NCI-H1694 treated with DMSO at 0.1 percent for 48 hours (cell line): ENCODE measurements at places on chromosomes 2 and 18.

DNA sequence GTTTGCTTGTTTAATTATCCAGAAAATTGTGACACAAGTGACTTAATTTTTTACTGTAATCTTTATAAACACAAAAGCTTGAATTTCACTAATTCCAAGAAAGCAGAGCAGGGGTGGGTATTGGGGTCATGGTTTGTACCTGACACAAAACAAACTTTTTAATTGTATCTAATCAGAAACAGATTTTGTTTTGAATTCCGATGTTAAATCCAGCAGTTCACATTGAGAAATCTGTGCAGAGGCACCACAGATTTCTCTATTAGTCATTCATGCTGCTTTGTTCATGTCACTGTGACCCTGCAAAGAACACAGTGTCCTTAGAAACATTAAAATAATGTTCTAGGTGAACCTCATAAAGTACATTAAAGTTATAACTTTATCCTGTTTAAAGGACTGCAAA, 443.4 kb downstream of the NYAP2 start:
- DNase-seq: no peak

GRCh38 chr2:158319269-158319668, 137.3 kb downstream of the CCDC148 start:
- no peak for DNase-seq

- no peak for DNase-seq
Measured at GRCh38 chr2:167310442-167310841, 422.2 kb downstream of the XIRP2 start.

- no peak for DNase-seq
Measured at GRCh38 chr18:67771271-67771670, 254.8 kb upstream of the DSEL start.

DNA sequence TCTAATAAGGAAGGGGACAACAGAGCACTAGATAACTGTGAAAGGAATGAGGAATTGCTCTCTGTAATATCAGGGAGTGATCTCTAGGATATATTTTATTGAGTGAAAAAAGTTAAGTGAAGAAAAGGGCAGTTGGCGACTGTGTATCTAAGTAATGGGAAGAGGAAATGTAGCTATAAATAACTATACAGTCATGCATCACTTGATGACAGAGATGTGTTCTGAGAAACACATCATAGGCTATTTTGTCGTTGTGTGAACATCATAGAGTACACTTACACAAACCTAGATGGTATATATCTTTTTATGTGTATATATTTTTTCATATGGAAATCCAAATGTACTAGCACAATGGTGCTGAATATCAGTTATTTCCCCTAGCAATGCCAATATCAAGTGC, 329.3 kb downstream of the TXNL1 start:
- no peak for DNase-seq

DNA sequence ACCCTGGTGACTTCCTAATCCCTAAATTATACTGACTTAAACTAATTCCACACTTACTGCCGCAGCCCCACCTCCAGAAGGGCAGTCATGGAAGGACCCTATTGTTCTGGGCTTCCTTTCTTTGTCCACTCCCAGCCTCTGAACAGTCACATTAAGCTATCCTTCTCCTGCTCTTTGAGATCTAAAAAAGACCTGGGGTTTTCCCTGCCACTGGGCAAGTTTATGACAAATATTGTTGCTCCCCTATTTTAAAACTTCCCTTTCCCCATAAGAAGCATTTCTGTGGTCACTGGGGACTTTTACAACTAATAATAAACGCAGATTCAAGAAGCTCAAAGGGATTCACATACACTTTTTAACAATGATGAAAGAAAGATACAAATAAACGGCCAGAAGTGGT, 47.2 kb upstream of the XPO1 start:
- no peak for DNase-seq

DNA sequence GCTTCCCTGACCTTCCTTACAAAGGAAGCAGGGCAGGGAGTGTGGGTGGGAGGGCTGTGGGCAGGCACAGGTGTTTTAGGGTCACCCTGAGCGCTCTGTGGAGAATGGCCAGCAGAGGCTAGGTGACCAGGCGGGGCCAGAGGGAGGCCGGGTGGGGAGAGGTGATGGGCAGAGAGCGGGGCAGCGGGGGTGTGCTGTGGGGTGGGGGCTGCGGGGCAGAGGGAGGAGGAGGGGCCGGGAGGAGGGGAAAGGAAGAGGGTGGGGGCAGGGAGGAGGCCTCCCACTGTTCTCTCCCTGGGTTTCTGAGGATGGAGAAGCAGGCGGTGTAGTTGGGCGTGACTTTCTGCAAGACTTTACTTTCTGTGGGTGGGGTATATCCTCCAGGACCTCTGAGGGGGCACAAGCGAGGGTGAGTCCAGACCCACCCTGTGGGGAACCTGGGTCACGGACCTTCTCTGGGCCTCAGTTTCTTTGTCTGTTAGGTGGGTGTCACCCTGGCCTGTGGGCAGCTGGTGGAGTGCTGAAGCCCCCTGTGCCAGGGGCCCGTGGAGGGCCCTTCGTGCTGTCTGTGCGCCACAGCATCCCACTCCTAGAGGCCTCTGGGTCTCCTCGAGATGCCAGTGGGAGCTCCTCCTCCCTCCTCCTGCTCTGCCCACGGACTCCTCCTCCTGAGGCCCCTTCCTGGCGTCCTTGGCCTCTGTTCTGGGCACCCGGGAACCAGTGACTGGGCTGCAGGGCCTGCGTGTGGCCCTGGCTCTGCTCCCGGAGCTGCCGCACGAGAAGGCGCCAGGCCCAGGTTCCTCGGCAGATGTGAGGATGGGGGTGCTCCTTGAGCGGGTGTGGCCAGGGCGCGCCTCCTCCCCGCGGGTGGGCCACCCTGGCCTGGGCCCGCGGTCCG, 6.3 kb upstream of the NEU4 start:
- no peak for DNase-seq

GRCh38 chr2:21740484-21740883, 616.7 kb downstream of the TDRD15 start:
- DNase-seq: no peak

DNA sequence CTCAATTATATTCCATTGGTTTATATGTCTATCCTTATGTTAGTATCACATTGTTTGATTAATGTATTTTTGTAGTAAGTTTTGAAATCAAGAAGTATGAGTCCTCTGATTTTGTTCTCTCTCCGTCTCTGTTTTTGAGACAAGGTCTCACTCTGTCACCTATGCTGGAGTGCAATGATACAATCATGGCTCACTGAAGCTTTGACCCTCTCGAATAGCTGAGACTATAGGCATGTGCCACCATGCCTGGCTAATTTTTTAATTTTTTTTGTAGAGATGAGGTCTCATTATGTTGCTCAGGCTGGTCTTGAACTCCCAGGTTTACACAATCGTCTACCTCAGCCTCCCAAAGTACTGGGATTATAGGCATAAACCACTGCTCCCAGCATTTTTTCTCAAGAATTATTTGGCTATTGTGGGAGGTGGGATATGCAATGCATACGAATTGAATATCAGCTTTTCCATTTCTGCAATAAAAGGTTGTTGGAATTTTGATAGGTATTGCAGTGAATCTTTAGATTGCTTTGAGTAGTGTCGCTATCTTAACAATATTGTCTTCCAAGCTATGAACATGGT, 17.7 kb upstream of the GORASP2 start:
- no peak for DNase-seq

- no peak for DNase-seq
Measured at GRCh38 chr2:696463-696862, 19.3 kb upstream of the TMEM18 start.

GRCh38 chr2:152402780-152403759, 68.1 kb downstream of the FMNL2 start:
- no peak for DNase-seq

DNA sequence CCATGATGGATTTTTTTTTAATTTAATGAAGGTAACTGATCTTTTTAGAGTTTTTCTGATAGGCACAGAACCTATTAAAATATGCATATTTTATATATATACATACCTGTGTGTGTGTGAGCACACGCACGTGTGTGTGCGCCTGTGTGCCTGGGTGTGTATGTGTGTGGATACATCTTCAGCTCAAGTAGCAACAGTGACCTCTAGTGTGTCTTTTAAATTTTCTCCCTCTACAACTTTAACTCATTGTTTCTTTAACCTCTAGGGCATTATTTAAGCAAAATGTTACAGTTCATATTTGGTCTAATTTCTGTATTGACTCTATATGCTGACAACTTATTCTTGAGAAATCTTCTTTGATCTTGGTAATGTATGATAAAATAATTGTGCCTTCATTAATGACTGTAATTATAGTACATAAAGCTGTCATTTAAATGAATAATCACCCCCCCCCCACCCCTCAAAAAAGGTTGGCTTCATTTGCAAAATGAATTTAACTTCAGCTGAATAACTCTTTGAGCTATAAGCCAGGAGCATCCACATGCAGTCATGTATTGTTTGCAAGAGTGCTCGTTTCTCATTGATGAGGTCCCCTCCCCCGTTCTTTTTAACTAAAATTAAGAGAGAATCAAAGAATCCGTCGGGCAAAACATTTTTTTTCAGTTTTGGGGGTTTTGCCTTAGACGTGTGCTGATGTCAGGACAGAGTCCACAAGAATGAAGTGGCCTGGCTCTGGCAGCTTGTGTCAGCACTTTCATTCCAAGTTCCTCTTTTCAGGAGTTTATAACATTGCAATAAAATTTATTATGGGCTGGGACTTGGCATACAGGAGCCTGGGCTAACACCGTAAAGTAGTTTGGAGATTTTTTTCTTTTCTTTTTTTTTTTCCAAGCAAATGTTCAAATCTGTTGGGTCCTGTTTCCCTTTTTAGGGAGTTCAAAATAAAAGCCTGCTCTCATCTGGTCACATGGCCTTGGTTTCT, 80.0 kb downstream of the ETAA1 start:
- DNase-seq: peak; percentile 61

- DNase-seq: peak; percentile 79
Measured at GRCh38 chr2:211534632-211535031, 978.2 kb downstream of the CPS1 start.

- DNase-seq: no peak
Measured at GRCh38 chr18:30139631-30140287, 902.8 kb downstream of the DSC3 start.

- no peak for DNase-seq
Measured at GRCh38 chr18:29083545-29083944, 906.6 kb upstream of the CDH2 start.

GRCh38 chr18:21600526-21601410, at the start of gene ESCO1:
ESCO1 (minus strand) TSS chr18:21600704; CDS start chr18:21574843, 25,861 bp downstream.
- peak; percentile 91 for DNase-seq

DNA sequence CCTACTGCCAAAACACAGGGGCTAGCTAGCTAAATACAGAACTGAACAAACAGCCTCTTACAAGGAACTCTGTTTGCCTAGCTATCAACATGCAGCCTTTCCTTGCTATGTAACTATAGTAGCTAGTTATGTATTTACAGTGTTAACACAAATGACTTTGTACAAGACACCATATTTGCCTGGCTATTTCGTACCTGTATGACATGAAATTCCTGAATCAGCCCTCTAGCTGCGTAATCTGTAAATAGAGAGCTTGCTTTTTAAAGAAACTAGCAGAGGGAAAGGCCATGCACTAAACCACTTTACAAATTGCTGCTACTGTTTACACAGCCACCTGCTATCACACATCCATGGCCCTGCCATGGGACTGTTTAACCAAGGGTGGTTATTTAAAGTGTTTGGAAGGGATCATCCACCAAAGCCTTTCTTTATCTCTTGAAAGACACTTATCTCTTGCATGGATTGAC, 248.7 kb downstream of the TFCP2L1 start:
- no peak for DNase-seq

GRCh38 chr2:148988337-148988736, 50.2 kb upstream of the LYPD6B start:
- no peak for DNase-seq

DNA sequence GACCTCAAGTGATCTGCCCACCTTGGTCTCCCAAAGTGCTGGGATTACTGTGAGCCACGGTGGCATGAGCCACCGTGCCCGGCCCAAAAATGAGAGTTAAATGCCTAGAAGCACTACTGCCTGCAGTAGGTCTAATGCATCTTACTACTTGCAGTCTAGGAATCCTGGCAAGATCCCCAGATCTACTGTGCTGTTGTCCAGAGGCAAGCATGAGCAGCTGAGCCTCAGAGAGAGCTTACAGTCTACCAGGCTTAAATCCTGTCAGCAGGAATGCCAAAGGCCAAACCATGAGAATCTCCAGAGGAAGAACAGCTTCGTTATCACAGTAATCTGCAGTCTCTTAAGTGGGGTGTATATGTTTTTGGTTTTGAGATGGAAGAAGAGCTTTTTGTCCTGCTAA, 54.4 kb downstream of the XRCC5 start:
- DNase-seq: no peak

- DNase-seq: no peak
Measured at GRCh38 chr2:37833423-37833822, 91.7 kb upstream of the RMDN2 start.

DNA sequence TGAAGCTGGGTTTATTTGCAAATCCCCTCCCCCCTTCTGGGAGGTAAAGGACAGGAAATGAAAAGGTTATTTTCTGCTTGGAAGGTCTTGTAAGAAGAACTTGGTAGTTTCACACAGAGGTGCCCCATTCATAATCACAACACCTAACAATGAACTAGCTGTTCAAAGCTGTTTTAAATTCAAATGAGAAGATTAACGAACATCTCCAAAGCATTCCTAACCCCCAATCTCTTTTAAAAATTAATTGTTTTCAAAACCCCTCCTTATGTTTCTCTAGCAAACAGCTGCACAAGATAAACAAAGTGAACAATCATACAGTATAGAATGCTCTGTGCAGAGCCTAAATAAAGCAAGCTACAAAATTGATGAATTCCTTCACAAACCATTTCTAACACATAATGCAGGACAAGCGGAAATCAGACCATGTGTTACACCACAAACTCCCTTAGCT, 271.4 kb downstream of the SATB2 start:
- DNase-seq: no peak

GRCh38 chr2:233250985-233251305, 528 bp upstream of the ATG16L1 start:
- no peak for DNase-seq

DNA sequence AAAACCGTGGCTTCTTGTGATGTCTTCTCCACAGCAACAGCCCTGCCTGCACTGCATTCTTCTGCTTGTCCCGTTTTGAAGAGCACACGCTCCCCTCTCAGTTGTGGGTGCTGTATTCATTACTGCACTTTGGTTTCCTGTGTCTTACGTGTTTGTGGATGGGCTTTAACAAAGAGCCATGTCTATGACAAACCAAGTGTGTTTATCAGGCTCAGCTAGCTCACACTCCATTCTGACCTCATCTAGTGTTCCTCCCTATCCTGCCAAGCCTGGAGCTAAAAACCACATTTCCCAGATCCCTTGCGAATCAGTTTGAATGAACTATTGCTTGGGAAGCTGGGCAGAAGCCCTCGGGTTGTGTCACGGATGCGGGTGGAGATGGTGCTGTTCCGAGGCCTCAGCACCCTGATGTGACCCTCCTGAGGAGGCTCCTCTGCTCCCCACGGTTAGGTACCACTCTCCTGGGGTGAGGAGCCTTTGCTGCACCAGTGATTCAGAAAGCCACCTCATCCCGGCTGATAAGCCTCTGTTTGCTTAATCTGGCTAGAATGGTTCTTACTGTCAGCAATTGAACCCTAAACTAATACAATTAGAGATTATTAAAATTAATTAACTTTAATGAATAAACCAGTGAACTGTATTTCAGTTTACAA, 116.5 kb downstream of the GALR1 start:
- no peak for DNase-seq
